Central memory CD8-positive, alpha-beta T cell (primary cell): ENCODE measurements at places on chromosomes 4 and X.

DNA sequence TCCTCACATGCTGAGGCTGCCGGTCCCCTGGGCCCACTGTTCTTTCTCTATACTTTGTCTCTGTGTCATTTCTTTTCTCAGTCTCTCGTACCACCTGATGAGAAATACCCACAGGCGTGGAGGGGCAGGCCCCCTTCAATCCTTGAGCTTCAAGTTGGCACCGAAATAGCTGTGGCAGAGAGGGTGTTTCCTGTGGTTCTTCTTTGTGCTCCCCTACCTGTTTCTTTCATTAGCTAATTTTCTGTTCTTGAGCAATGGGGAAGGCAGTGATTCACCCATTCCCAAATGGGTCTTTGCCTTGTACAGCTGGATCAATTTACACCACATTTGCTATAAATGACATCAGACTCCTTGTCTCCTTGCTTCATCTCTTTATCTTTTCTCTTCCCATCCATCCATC is 2.1 kb upstream of the CYSLTR1 start:
- no peak for DNase-seq

DNA sequence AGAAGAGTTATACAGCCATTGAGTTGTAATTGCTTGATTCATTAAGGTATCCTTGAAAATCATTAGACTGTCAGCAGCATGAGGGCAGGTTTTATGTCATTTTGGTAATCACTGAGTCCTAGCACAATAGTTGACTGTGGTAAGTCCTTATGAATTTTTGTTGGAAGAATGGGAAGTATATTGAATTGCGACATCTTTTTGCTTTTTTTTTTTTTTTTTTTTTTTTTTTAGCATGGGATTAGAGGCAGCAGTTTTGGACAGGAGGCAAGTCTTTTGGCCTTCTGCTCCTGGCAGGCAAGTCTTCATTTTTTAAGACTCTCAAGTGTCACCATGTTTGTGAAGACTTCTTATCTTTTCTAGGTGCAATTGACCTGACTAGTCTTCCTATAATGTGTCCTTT is 29.7 kb downstream of the PRRG1 start:
- no peak for DNase-seq

GRCh38 chr4:121936101-121936500 is 15.8 kb downstream of the TRPC3 start:
- no peak for DNase-seq

DNA sequence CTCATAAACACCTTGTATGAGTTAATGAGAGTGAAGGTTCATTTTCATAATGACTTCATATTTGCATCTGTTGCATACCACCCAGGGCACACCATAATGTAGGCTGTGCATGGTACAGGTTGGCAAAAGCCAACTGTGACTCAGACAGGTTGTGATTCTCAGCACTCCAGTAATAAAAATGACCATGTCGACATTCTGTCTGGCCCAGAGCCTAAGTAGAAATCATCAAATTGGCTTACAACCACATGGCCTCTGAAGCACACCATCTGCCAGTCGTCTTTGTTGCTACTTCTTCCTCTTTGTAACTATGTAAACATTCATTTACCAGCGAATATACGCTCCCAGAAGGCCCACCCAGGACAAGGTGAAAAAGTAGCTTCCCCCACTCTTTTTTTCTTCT is 459.5 kb downstream of the GASK1B start:
- DNase-seq = no peak

DNA sequence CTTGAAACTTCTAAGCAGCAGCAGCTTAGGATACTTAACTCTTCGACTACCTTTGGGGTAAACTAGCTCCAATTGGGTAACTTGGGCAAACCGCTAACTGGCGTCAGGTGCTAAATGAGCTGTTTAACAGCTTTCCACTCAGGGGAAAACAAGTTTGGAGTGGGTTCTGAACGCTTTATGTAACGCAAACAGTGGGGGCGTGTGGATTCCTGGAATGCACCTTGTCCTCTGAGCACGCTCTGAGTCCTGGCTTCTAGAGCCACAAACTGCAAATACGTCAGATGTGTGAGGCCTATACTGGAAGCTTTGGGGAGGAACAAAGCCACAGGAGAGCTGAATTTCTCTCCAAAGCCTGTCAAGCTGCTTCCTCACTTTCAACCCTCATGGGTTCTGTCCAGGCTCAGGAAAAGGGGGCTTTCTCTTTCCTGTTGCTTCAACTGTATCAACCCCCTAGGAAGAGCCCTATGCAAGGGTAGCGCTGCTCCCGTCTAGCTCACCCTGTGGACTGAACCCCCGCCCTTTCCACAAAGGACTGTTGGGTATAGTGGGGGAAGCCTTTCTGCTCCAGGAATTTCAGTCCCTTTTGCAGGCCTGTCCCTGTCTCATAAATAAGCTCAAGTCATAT is 4.5 kb upstream of the WDR1 start:
- DNase-seq = no peak

DNA sequence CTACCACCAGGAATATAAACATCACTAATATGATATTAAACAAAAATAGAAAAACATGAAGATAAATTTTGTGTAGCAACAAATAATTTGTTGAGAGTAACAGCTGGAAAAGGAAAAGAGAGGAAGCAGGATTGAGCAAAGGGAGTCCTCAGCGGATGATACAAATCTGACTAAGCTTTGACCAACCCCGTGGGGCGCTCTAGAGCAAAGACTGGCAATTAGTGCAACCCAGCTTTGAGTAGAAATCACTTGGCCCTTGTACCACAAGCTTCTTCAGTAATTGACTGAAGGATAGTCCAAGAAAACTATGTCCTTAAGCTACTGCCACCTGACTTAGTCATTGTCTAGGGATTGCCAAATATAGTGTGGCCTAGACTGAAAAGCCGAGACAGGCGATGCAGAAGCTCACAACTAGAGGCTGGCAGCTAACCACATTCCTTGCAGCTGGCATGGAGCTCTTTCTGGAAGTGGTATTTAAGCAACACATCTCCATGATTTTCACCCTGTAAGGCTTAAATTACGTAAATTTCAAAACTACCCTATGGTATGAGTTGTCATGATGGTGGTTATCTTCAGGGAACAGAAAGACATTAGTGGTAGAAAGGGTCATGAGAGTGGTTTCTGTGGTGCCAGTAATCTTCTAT is 396.0 kb downstream of the PDGFC start:
- DNase-seq = no peak

- DNase-seq = no peak
These were observed 1071.8 kb downstream of the CCSER1 start for GRCh38 chr4:91198951-91199350.

DNA sequence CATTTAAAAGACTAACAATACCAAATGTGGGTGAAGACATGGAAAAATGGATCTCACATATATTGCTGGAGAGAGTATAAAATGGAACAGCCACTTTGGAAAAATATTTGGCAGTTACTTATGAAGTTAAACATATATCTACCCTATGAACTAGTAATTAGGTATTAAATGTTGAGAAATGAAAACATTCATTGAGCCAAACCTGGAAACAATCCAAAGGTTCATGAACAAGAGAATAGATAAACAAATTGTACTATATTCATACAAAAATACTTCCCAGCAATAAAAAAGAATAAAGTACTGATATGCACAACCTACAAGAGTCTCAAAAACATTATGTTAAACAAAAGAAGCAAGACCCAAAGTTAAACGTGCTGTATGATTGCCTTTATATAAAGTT is 4.0 kb upstream of the EGF start:
- no peak for DNase-seq

- no peak for DNase-seq
These were observed 462.8 kb downstream of the MID1IP1 start for GRCh38 chrX:39264023-39264422.

GRCh38 chr4:24024605-24025004 is 134.8 kb upstream of the PPARGC1A start:
- DNase-seq = no peak

DNA sequence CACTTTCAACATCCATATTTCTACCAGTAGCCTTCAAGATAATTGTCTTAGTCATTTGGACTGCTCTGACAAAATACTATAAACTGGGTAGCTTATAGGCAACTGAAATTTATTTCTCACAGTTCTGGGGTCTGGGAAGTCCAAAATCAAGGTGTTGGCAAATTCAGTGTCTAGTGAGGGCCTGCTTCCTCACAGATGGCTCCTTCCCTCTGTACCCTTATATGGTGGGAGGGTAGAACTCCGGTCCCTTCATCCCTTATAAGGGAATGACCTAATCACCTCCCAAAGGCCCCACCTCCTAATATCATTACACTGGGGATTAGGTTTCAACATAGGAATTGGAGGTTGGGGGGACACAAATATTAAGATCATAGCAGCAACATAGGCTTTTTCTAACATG is 7.4 kb upstream of the TBC1D25 start:
- DNase-seq = no peak

DNA sequence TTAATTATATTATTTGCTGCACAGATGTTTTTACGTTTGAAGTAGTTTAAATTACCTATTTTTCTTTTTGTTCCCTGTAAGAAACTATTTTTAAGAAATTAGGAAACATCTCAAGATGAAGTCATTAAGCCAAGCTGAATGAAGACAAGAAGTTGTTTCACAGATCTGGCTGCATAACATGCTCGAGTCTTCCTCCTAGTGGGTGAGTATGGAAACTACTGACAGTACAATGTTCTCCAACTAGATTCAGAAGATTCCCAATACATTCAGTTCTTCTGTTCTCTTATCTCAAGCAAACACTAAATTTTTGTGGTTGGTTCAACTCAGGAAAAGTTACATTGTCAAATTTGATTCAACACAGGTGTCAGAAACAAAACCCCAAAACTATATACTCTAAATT is 256.8 kb upstream of the VCX start:
- DNase-seq = no peak

DNA sequence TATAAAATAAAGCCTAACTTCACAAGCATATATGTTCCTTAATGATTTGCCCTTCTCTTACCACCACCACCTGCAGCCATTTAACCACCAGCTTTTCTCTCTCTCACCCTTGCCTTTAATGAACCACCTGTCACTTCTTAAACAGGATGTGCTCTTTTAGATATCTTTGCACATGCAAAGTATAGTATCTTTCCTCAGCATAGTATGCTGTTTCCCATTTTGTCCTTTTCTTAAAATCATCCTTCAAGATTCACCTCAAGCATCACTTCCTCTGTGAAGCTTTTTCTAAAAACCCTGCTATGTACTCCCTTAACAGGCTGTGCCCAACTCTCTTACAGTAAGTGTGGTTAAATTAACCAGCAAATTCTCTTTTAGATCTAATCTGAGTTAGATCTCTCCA is 8.2 kb upstream of the CNOT6L start:
- DNase-seq = no peak

DNA sequence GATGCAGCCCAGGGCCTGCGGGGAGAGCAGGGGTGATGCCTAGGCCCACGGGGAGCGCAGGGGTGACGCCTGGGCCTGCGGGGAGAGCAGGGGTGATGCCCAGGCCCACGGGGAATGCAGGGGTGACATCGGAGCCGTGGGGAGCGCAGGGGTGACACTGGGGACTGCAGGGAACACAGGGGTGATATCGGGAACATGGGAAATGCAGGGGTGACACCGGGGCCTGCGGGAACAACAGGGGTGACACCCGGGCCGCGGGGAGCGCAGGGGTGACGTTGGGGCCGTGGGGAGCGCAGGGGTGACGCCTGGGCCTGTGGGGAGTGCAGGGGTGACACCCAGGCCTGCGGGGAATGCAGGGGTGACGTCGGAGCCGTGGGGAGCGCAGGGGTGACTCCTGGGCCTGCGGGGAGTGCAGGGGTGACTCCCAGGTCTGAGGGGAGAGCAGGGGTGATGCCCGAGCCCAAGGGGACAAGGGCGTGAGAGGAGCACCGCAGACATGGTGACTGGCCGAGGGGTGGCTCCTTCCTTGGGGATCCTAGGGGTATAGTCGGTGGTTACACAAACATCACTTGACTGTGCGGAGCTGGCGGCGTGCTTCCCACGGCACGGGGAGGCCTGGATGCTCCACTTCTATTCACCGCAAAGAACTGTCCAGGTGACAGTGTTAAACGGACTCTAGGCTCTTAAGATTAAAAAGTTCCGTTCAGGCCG is 38.0 kb downstream of the GAK start:
- DNase-seq = no peak

DNA sequence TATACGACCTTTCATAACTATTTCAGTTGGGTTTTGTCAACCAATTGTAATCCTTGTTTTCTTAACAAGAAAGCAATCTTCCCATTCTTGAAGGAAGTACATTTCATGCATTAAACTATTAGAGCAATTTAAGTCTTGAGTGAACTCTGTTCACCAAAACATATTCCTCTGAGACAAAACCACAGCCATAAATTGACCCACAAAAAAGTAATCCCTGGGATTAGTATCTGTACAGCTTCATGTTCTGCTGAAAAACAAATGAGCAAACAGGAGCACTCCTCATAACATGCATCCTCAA is 207.0 kb upstream of the PDE5A start:
- DNase-seq = no peak

DNA sequence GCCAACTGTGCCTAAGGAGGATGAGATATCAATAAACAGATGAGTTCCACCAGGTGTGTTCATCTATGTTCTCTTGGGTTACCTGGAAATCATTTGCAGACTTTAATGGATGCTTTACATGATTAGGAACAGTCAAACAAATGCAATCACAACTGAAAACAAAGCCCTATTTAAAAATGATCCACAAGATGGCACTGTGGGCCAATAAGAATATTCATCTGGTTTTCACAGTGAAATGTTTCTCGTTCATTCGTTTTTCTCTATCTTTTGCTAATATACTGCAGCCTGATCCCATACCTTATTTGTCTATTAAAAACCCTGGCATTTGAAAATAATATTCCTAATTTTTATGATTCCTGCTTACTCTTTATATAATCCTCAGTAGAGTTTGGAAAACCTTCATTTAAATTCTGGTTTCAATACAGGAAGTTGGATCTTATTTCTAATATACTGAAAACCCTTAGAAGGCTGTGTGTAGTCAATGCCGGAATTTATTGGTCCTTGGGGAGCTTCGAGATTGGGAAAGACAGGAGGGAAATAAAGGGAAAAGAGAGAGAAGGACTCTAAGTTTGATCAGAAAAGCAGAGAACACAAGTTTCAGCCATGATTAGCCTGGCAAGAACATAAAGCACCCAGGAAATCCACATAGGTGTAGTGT is 63.8 kb upstream of the TAPT1 start:
- no peak for DNase-seq
